ENCODE measurements at places on chromosomes 4 and X.

DNA sequence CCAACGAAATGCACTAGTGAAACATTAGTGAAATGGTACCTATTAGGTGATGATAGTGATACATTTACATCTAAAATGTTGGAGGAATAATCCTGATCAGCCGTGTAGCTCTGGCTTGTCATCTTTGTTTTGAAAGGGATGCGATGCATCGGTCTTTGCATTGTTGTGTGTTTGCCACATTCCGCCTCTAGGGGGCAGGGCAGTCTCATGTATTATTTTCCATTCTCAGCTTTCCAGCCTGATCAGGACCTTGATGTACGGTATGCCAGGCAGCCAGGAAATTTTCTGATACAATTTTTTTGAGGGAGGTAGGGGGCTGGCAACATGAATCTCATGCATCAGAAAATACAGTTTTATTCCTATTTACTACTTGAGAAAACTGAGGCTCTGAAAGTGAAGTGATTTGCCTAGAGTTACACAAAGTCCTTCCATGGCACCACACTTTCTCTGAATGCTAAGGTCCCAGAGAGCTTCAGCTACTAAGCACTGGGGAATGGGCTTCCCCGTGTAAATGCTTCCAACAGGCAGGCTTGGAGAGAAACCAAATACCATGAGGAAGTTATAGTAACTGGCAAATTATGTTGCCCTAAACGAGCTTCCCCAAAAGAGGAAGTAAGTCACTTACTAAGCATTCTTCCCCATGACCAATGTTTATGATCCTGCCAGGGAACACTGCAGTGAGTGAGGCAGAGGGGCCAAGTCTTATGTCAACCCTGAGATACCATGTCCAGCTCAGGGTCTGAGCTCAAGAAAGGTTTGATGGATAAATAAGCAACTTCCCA is 31.8 kb upstream of the IQSEC2 start:
- DNase-seq: peak; percentile 46

DNA sequence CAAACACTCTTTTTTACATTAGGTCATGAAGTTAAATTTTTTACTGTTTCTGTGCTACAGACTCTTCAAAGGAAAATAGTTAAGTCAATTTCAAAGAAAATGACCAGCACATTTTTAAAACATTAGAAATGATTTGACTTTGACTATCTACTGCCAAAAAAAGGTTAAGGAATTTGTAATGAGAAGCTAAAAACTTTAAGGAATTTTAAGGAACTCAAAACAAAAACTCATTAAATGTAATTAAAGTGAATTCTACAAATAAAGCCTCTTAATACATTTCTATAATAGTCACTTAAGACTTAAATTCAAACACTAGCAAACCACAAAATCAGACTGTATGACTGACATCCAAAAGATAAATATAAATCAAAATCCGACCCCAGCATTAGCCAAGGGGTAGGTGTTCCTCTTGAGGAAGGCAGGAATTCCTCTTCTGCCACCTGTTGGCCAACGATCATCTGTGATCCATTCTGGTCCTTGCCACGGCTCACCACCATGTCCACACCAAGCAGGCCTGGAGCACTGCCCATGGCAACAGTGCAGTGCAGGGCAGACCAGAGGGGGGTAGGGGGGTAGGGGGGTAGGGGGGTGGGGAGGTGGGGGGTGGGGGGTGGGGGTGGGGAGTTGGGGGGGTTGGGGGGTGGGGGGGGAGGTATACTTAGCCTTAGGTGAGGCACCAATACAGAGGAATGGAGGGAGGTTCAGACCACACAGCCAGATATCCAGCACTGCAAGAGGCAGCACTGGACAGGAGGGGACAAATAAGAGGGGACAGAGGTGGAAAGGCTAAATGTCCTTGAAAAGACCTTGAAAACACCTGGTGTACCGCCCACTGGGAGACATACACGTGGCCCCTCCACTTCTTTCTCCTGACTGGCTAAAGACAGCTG is 287.4 kb downstream of the CHIC1 start:
- DNase-seq: no peak

GRCh38 chr4:67250131-67250896 is 295.0 kb downstream of the CENPC start:
- no peak for DNase-seq

DNA sequence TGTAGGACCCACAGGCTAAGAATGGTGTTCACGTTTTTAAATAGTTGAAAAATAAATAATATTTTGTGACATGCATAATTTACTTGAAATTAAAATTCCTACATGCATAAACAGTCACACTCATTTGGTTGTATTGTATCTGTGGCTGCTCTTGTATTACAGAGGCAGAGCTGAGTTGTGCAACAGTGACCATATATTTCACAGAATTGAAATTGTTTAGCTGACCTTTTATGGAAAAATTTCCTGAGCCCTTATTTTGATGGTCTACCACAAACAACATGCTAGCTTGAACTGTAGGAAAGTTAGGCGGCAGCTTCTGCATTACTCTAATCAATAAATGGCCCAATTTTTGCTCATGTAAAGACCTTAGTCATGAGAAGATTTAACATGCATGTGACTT is 633.4 kb upstream of the AADAT start:
- DNase-seq: no peak

DNA sequence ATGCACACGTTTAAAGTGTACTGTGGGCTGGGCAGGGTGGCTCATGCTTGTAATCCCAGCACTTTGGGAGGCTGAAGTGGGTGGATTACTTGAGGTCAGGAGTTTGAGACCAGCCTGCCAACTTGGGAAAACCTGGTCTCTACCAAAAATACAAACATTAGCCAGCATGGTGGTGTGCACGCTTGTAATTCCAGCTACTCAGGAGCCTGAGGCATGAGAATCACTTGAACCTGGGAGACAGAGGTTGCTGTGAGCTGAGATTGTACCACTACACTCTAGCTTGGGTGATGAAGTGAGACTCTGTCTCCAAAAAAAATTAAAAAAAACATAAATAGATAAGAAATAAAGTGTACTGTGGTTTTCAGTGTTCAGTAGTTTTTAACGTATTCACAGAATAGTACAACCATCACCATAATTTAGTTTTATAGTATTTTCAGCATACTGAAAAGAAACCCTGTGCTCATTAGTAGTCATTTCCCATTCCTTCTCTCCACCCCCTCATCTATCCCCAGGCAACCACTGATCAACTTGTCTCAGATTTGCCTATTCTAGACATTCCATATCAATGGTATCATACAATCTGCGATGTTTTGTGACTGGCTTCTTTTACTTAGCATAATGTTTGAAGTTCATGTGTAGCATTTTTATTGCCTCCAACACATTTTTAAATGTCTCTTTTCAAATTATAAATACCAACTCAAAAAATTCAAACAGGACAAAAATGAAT is 19.1 kb downstream of the SLAIN2 start:
- DNase-seq: no peak

DNA sequence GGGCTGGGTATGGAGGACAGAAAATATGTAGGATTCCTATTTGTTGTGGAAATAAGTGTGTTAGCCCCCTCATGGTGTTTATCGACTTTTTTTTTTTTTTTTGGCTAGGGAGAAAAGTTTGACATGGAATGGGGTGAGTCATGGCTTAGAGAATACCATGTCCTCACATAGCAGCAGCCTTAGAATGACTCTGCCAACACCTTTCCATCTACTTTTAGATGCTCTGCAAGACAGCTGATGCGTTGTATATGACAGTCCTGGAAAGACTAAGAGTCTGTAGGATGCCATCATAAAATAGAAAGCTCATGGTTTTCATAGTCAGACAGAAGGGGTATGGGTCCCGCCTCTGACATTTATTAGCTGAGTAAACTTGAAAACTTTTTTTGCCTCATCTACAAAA is 37.7 kb downstream of the MTTP start:
- DNase-seq: no peak

- no peak for DNase-seq
These were observed 99.9 kb downstream of the WFS1 start for GRCh38 chr4:6369511-6369910.

DNA sequence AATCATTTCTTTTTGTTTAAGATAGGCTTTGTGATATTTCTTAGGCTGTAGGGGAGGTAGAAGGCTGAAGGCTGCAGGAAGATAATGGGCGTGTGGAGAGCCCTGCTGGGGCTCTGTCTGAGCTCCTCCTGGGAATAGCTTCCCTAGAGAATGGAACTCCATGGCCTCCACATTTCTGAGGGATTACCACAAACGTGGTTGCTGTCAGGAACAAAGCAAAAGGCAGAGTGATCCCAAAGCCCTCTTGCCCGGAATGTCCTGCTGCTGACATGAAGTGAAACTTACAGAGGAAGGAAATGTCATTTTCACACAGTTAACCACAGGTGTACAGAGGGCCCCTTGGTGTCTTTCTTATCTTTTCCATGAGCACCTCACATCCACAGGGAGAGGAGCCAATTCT is 89.3 kb downstream of the DDIT4L start:
- DNase-seq: no peak

DNA sequence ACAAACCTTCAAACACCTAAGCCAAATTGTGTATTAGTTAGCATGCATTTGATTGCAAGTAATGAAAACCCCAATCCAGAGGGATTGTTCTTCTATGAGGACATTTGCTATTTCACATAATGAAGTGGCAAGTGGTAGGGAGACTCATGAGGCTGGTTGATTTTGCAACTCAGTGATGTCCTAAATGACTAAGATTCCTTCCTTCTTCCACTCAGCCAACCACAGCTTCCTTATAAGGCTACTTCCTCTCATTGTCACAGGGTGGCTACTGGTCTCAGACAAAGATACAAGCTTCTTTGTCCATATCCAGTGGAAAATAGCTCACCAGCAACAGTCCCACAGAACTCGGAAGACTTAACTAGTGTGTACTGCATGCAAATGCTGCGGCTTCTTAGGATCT is 5.3 kb upstream of the OTC start:
- no peak for DNase-seq

DNA sequence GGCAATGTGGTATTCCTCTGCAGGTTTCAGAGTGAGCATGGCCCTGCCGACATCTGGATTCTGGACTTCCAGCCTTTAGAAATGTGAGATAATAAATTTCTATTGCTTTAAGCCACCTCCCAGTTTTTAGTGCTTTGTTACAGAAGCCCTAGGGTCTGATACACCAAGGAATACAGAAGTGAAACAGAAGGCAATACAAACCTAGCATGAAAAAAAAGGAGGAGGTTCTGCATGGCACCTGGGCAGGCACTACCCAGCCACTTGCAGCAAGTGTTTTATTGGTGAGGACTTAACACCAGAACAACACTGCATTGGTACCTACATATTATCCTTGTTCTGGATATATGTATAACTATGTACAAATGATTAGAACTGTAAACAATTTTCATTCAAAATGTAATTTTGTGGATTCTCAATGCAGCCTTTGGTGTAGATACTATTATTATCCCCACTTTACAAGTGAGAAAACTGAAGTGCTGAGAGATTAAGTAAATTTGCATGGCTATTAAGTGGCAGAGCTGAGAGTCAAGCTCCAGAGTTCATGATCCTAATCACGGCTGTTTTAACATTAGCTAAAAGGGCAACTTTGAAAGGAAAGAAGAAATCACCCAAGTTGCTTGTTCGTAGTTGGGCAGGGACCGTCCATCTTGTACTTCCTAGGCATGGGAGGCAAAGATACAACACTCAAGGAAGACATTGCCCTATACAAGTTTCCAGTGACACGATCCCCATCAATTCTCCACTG is 71.8 kb downstream of the IL21 start:
- DNase-seq: no peak

DNA sequence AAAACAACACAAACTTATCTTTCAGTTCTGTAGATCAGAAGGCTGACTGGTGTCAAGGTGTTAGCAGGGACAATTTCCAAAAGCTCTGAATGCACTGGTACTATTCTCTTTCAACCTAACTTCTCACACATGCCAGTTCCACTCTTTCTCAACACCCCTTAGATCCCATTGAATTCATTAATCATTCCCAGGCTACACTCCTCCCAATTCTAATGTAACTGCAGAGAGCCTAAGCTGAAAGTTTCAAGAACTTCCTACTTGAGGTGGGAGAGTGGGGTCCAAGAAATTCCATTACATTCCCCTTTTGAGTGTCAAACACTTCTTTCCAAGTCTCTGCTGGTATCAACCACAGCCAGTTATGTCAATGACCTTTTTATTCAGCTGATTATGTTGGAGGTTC is 142.0 kb downstream of the ADAMTS3 start:
- no peak for DNase-seq

DNA sequence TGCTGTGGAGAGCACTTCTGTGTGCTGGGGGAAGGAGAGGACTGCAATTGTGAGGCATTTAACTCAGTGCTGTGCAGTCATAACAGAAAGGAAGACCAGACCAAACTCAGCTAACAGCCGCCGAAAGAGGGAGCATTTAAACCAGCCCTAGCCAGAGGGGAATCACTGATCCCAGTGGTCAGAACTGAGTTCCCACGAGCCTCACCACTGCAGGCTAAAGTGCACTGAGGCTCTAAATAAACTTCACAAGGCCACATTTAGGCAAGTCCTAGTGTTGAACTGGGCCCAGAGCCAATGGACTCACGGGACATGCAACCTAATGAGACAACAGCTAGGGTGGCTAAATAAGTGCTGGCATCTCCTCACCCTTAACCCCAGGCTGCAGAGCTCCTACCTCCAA is 20.4 kb downstream of the IQCM start:
- DNase-seq: no peak

DNA sequence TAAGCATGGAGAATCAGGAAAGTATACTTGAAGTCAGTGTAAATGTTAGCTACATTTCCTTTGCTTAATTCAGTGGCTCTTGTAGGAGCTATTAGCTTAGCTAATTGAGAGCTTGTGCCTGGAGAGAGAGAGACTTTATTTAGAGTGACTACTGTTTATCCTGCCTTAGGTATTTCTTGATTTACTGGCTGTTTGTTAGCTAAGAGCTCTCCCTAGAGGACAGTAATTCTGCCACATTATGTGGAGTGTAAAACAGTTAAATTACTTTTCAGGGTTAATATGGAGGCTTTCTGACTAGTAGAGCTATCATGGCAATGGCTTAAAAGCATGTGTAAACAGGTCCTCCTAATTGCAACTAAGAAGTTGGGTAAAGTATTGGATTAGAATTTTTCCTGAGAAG is 306.5 kb upstream of the TECRL start:
- DNase-seq: no peak

GRCh38 chrX:13693341-13693961 is 4.5 kb downstream of the RAB9A start:
- DNase-seq: no peak

GRCh38 chrX:22803353-22803752 is 196.4 kb upstream of the DDX53 start:
- DNase-seq: no peak

DNA sequence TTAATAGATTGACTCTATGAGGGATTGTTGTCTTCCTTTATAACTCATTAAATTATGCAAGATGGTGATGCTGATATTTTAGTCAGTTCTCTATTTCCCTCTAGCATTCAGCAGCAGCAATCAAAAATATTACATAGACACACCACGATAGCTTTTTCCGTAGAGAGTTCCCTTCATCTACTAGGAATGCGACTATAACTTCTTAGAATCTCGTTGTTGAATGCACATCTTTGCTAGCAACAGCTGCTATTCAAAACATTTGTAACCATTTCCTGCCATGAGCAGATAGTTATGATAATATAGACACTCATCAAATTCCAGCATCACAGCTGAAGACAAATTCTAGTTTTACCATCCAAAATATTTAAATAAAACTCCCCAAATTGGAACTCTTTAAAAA is 147.4 kb upstream of the FGF13 start:
- no peak for DNase-seq
